ENCODE measurements at places on chromosomes 3 and 15.

DNA sequence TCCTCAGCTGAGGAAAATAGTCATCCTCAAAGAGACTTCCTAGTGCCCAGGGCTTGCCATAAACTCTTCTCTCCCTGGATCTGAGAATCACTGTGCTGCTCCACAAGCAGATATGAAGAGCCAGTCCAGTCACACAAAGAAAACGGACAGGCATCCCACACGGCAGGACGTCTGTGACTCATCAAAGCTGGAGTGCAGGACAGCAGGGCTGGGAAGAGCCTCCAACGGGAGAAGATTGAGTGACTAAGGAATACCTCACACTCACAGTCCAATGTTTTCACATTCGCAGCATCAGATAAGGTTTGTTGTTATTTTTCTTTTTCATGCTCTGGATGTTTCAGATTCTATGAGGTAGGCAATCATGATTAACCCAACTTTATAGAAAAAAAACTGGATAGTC is 57.8 kb downstream of the NEK10 start:
- no peak for DNase-seq

- no peak for DNase-seq
These were observed 1.6 kb upstream of the CISH start for GRCh38 chr3:50612970-50613846.

- no peak for DNase-seq
These were observed 4.5 kb downstream of the MELTF start for GRCh38 chr3:197024881-197025735.

DNA sequence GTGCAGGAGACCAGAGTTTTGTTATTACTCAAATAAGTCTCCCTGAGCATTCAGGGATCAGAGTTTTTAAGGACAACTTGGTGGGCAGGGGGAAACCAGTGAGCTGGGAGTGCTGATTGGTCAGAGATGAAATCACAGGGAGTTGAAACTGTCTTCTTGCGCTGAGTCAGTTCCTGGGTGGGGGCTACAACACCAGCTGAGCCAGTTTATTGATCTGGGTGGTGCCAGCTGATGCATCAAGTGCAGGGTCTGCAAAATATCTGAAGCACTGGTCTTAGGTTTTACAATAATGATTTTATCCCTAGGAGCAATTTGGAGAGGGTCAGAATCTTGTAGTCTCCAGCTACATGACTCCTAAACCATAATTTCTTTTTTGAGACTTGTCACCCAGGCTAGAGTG is 13.8 kb upstream of the ZNF662 start:
- no peak for DNase-seq

GRCh38 chr15:60722328-60723112 is 243.6 kb upstream of the ICE2 start:
- no peak for DNase-seq

DNA sequence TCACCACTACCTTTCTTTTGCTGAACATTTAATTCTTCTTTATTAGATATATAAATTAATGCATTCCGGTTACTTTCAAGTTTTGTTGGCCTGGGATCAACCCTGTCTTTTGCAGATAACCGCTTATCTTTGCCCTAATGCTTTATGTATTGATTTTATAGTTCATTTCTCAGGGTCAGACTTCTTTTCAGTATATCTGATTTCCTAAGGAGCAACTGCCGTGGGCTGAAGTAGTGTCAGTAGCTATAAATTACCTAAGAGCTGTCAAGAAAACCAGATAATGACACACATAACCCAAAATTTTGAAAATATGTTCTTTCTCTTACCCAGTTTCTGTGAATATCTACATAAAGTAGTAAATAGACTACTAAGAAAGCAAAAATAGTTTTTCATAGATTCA is 38.0 kb downstream of the COL6A5 start:
- no peak for DNase-seq

DNA sequence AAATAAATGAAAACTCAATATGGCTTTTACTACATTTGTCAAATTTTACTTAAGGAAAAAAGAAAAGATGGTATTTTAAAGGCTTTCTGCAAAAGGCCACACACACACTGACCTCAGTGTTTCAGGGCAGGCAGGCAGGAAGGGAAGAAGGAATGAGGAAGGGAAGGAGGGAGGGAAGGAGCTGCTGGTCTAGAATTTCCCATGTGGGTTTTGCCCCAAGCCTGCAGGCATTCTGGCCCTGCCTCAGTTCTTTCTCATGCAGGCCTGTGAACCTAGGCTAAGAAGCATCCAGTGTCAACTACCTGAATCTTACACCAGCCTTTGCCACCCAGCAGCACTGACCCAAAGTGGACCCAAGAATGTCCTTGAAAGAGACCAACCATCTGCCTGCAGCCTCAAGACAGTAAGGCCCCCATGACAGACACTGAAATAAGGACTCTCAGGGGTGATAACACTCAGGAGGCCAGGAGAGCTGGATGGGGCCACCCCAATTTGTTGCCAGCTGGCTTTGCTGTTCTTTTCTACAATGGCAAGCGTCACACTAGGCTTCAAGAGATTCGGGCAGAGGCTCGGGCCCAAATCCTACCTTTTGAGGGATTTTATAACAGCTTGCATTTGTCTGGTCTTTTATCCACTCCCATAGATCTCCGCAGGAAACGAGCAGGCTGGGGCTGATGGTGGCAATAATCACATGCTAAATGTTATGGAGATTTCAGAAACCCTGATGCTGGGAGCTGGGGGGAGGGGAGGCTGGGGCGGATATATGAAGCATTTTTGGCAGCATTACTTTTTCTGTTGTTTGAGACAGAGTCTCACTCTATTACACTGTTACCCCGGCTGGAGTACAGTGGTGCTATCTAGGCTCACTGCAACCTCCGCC is 51.4 kb downstream of the XXYLT1 start:
- DNase-seq: no peak

DNA sequence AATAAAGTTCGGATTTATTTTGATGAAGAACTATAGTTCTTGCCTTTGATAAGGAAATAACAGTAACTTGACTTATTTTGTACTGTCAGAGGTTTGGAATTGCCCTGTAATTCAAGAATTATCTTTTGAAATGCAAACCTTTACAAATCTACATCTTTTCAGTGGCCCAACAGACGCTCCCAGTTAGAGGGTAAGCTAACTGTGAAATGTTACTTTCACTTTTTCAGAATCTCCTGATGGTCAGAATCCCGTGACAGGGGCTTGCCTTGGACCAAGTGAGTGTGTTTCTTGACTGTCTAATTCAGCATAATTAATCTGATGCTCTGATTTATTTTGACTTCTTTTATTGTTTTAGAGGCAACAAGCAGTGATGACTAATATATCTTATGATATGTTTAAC is 262.5 kb downstream of the PLOD2 start:
- DNase-seq: no peak

DNA sequence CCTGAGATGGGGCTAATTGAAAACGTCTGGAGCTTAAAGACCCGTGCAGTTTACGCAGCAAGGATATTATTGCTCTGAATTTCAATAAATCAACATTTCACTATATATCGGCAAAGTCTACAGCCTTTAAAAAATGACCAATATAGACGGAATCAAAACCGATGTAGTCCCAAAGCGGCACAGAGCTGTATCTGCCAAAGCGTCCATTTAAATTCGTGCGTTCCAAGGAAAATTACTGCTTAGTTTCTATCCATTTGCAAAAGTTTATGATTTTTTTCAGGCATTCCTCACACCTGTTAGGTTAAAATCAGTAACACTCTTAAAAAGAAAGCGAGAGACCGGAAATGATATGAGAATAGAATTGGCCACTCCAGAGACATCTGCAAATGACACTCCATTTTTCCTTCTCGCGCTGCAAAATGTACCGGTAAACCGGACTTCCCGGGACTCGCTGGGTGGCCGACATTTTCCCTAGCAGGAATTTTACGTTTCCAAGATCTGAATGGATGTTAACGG is 777 bp upstream of the EIF4A2 start:
- DNase-seq: no peak

DNA sequence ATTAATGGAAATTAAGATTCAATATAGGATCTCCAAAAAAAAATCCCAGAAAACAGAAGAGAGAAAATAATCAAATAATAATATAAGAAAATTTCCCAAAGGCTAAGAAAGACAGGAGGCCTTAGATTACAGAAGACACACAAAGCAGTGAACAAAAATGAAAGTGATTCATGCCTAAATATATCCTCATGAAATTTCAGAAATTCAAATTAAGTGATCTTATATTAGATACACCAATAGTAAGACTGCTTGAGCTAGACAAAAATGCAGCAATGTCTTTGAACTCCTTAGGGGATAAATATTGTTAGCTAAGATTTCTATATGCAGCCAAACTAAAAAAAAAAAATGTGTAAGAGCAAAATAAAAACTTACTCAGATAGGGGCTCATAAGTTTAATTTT is 44.6 kb upstream of the ARPP21 start:
- no peak for DNase-seq
